PC-3 (cell line): ENCODE measurements at places on chromosomes 12 and 14. TPM values are rescaled to one million over a fixed set of nuclear protein-coding genes. Genes with fewer than 3 reads are reported as not detected.

- DNase-seq = peak; percentile 18
Measured at GRCh38 chr14:78254911-78255461, 84.8 kb downstream of the NRXN3 start.

DNA sequence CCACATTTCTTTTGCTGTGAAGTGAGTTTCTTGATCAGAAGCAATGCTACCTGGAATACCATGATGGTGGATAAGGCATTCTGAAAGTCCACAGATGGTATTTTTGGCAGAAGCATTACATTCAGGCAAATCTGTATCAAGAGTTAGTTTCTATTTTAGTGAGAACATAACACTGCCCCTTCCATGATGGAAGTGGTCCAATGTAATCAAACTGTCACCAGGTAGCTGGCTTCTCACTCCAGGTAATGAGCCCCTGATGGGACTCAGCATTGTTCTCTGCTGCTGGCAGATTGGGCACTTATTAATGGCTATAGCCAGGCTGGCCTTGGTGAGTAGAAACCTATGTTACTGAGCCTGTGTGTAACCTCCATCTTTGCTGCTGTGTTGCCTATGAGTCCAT, 80.7 kb downstream of the KCNA5 start:
- DNase-seq = no peak

DNA sequence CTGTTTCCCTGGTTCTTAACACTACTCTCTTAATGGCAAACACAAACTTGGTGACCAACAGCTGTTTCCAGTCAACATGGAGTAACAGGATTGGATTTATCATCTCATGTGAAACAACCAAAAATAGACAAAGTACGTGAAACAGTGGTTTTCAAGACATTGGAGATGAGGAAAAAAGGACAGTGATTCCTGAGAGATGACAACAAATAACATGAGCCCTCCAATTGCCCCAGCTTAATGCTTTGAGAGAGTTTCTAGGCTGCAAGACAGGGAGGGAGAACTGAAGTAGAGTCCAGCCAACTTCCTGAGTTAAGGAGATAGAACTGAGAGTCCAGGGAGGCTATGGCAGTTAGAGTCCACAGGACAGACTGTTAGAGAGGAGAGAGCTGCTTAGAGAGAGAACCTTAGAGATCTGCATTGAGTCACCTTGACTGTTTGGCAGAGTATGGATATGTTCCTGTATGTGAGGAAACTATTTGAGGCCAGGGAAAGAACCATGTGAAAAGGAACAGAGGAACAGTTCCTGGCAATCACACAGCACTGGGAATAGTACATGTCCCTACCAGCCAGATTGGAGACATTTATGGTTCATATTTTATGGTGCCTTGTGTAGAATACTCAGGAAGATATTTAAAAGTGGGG, 106.4 kb downstream of the PCNX1 start:
- DNase-seq = no peak

DNA sequence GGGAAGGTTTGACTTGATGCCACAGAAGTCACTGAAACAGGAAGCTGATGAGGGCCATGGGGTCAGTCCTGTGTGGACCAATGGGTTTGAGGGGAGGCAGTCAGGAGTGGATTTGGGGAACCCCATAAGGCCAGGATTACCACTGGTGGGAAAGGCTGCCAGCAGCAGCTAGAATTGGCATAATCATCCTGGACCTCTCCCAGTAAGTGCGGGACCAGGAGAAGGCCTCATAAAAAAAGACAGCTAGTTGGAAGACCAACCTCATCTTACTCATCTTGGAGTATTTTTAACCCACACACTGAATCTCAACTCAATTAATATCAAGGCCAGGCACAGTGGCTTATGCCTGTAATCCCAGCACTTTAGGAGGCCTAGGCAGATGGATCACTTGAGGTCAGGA, 22.7 kb downstream of the TBX3 start:
- no peak for DNase-seq

DNA sequence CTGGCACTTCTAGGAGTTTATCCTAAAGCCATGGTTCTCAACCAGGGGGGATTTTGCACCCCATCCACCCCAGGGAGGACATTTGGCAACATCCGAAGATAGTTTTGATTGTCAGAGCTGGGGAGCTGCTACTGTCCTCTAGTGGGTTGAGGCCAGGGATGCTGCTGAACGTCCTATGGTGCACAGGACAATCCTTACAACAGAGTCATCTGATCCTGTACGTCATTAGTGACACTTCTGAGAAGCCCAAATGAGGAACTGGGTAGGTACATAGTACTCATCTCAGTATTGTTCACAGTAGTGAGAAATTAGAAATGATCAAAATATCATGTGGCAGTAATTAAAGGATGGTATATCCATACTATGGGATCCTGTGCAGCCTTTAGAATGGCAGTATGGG, 185.1 kb downstream of the CHST11 start:
- no peak for DNase-seq

GRCh38 chr14:88470542-88471440, 84.0 kb downstream of the PTPN21 start:
- DNase-seq = peak; percentile 54

GRCh38 chr14:53152184-53152886, 788 bp downstream of the DDHD1 start:
- peak; percentile 36 for DNase-seq

DNA sequence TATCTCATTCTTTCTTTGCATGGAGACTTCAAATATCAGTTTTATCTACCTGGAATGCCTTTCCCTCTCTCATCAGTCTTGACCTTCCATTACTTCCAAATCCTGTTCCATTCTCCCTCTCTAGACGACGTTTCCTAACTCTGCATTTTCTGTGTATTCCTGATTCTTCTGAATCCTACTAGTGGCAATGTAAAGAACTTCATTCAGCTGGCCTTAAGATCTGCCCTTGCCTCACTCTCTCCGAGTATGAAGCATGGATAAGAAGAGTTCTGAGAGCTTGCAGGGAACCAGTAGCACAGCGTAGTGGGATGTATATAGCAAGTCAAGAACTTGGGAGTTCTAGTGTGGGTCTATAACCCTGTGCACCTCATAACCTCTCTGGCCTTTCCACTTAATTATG, 68.5 kb upstream of the HOXC13 start:
- DNase-seq = no peak

DNA sequence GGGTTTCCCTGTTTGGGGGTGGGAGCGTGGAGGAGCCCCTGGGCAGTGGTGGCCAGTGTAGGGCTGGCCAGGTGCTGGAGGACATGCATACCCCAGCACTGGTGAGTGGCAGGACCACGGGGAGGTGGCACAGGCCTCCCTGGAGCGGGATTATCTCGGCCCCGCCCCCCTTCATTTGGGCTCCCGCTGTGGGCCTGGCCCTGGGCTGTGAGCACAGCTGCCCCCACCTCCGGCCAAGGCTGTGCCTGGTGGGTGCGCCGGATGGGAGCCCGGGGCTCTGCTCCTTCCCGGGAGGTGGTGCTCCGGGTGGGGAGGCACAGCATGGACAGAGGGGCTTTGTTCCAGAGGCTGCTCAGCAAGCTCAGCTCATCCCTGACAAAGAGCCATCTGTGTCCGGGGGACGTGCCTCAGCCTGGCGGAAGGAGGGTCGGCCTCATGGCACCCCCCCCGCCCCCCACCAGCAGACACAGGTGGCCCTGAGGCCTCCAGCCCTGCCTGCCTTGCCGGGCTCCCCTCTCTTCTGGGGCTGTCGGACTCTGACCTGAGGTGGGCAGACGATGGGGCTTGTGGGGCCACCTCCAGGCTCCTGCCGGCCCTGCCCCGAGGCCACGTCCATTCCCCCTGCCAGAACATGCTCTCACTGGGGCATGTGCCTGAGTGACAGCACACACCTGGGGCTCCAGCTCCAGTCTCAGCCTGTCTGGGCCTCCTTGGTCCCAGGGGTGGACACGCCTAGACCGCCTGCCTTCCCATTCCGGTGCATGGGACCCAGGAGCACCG, 8.4 kb downstream of the TEDC1 start:
- no peak for DNase-seq

GRCh38 chr14:29668201-29668600, 259.4 kb downstream of the PRKD1 start:
- no peak for DNase-seq

DNA sequence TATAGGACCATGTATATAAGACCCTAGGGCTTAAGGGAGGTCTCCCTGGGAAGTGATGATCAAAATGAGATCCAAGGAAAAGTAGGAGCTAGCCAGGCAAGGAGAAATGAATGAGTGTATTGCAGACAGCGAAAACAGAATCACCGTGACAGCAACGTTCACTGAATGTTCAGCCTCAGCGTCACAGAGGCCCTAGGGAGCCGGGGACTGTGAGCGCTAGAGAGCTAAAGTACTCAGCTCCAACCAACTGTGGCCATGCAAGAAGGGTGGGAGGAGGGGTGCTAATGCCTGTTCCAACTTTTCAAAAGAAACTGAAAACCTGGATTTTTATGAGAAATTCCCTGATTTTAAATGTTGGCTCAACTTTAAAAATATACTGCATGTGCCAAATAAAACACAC, 105.5 kb upstream of the CCND2 start:
- DNase-seq = no peak

Gene KCNMB4
- total RNA-seq = 2.6 and 3.0 TPM in 2 replicates

Gene ENDOU
- total RNA-seq = not detected in 2 replicates

Gene CLEC7A
- 0.40 TPM in 1 of 2 replicates, not detected in the other for total RNA-seq

Gene BDKRB1
- total RNA-seq = 0.69 TPM in 1 of 2 replicates, not detected in the other

Gene ZFHX2
- 0.55 and 1.4 TPM in 2 replicates for total RNA-seq

Gene SSPN
- total RNA-seq = 11.2 and 11.9 TPM in 2 replicates

Gene BEGAIN
- 3.5 and 3.8 TPM in 2 replicates for total RNA-seq
